ENCODE measurements at places on chromosomes 12 and 14. TPM values are rescaled to one million over a fixed set of nuclear protein-coding genes. Genes with fewer than 3 reads are reported as not detected.
A peak's percentile ranks its signal among the peaks of the same experiment; 100 is the strongest.

GRCh38 chr12:2286047-2286446 is 233.3 kb downstream of the CACNA1C start:
- H3K4me1 ChIP-seq = no peaks in the 10 kb centered on the region
- no peak for DNase-seq
- no peak overlapping the region for H3K4me3 ChIP-seq

Gene MYO1H
- total RNA-seq = not detected

Gene VRTN
- not detected for total RNA-seq

- H3K27ac ChIP-seq = no peak overlapping the region
- H3K4me1 ChIP-seq = no peaks in the 10 kb centered on the region
Observed at GRCh38 chr12:13187399-13187798, 9.1 kb upstream of the EMP1 start.

DNA sequence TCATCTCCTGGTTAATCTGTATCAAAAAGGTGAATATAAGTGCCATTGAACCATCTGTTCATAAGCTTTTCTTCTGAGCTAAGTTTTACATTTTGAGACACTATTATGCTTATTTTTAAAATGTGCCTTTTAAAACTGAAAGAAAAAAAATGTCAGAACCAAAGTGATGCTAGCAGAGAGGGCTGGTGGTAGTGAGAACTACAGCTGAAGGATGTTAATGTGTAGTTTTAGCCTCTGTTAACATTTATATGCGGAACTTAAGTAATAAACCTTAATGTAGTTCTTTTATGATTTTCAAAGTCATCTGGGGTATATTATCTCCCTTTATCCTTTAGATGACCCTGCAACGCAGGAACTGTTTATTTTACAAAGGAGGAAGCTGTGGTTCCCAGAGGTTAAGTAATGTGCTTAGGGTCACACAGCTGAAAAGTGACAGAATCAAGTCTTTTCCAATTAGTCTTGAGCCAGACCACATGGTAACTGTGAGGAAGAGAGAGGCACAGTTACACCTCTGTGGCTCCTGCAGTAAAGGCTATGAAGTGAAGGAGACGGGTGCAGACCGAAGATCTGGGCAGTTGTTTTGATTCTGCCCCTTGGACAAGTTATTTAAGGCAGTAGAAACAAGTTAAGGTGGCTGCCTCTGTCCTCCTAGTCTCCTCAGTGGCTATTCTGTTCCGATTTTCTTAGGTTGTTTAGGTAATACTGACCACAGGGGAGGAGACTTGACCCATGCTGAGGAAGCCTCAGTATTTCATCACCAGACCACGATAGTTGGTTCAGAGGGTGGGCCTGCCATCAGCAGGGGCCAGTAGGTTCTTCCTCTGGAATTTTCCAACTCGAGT is 23.9 kb downstream of the GNG2 start:
- no peaks in the 10 kb centered on the region for H3K36me3 ChIP-seq
- no peak overlapping the region for H3K27ac ChIP-seq
- H3K4me1 ChIP-seq = no peaks in the 10 kb centered on the region
- H3K27me3 ChIP-seq = no peaks in the 10 kb centered on the region
- no peak for DNase-seq
- no peak overlapping the region for H3K4me3 ChIP-seq

- no peak for DNase-seq
- no peaks in the 10 kb centered on the region for H3K27me3 ChIP-seq
- H3K4me3 ChIP-seq = peak overlapping the region; percentile 18
- H3K27ac ChIP-seq = no peak overlapping the region
- no peaks in the 10 kb centered on the region for H3K36me3 ChIP-seq
Observed at GRCh38 chr12:120901818-120902217, 2.3 kb downstream of the SPPL3 start.

Gene DNAI7
- 0.10 TPM for total RNA-seq

- H3K36me3 ChIP-seq = no peaks in the 10 kb centered on the region
- H3K4me1 ChIP-seq = no peaks in the 10 kb centered on the region
- no peak overlapping the region for H3K4me3 ChIP-seq
- DNase-seq = no peak
- no peaks in the 10 kb centered on the region for H3K27me3 ChIP-seq
Observed at GRCh38 chr14:102518063-102518648, 8.6 kb upstream of the ANKRD9 start.

- no peaks in the 10 kb centered on the region for H3K4me1 ChIP-seq
- no peak overlapping the region for H3K4me3 ChIP-seq
- H3K27ac ChIP-seq = no peak overlapping the region
- H3K36me3 ChIP-seq = no peaks in the 10 kb centered on the region
- DNase-seq = no peak
Observed at GRCh38 chr12:66279123-66279712, 23.1 kb upstream of the HELB start.

DNA sequence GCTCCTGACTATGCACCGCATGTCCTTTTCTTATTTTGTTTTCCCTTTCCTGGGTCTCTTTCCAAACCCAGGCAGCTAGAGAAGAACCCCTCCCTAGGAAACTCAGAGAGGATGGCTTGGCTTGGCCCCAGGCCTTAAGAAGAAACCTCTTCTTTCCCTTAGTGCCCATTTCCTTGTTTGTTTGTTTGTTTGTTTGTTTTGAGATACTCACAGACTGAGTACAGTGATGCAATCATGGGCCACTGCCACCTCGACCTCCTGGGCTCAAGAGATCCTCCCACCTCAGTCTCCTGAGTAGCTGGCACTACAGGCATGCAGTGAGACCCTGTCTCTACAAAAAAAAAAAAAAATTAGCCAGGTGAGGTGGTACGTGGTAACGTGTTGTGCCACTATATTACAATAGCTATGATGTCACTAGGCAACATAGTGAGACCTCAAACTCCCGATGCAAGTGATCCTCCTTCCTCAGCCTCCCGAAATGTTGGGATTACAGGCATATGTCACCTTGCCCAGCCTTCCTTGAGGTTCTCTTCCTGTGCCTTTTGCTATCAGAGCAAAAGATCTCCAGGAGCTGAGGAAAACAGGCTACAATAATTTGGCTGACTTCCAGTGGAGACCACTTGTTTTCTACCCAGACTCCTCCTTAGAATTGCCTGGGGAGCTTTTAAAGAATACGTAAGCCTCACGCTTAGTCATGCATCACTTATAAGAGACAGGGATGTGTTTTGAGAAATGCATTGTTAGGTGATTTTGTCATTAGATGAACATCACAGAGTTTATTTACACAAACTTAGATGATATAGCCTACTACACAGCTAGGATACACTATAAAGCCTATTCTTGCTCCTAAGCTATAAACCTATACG is 34.5 kb upstream of the LGALS3 start:
- no peaks in the 10 kb centered on the region for H3K27me3 ChIP-seq
- H3K27ac ChIP-seq = peak overlapping the region; percentile 36
- 0 out of 2 replicates have a peak, but pooled peaks cover 3% of the 10 kb centered on the region for H3K4me1 ChIP-seq
- DNase-seq = no peak
- no peak overlapping the region for H3K4me3 ChIP-seq
